Stimulated activated CD8-positive, alpha-beta memory T cell treated with anti-CD3 and anti-CD28 coated beads, Interleukin-7, amount 100 ng/mL, for 48 hours (primary cell): ENCODE measurements at places on chromosomes 12 and 14.

DNA sequence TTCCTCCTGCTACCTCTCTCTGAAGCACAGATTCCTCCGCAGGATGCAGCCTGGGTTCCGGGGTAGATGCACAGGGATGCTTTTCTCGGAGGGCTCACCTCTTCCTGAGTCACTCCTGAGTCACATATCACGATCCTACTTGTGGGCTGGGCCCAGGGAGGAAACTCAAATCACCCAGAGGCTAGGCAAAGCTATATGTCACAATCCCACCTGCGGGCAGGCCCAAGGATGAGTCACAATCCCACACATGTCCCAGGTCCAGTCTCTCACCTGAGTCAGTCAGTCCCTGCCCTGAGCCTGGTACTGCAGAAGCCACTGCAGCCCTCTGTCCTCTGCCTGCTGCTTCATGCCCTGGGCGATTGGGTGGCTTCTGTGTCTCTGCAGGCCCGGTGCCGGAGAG, 149.0 kb upstream of the GSC start:
- DNase-seq, result no peak

DNA sequence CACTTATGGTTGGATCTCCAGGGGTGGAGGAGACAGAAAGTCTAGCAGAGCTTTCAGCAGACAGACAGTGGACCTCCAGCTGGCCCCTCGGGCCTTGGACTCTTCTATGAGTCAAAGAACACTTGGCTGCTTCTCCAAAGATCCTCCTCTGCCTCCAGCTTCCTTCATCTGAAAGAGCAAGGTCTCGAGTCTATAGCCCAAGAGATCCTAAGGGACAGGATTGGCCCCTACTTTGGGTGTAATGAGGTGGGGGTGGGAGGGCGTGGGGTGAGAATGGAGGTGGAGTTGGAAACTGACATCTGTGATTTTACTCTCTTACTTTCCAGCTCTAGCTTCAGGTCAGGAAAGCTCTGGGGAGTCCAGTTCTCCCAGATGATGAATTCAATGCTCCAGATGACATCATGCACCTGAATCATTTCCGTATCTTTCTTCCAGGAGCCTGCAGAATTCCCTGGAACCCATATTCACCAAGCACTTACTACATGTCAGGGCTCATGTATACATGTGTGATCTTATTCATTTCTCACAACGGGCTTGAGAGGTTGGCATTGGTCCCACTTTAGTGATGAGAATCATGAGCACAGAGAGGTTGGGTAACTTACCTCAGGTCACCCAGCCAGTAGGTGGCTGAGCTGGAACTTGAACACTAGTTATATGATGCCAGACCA, 10.2 kb upstream of the PGF start:
- DNase-seq, result no peak

DNA sequence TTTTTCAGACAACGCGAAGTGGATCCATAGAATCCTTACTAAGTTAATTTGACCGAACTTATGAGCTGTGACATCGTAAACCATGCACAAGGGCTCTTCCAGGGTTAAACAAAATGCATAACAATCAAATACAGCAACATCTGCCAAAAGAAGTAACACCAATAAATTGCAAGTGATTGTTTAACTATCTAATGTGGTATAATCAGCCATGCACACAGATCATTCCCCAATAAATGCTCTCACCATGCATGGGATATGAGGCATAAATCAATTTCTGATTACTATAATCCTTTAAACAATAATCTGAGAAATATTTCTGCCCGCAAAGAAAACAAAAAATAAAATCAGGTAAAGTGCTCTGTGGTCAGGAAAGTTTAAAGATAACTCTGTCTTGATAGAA, 7.7 kb upstream of the PLEKHG7 start:
- no peak for DNase-seq

DNA sequence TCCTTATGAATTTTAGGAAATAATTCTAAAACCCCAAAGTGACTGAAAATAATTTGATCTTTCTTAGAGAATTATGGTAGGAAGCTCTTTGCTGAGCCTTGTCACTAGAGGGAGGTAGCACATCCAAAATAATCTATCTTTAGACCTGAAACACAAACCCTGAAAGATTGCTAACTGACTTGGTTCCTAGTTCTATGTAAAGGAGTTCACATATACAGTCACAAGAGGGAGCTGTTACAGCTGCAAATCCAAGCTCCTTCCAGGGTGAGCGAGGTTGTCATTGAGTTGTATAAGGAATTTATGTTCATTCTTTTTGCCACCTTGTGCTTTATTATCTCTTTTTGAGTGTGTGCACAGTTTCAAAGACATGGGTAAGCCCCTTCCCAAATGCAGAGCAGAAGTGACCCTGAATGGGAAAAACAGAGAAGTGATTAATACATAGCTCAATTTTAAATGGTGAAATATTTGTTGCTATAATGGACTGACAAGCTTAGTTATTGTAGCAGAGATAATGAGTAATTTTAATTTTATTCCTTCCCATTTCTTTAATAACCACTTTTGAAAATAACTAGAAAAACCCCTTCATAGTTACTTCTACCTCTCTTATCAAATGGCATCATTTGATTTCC, 387.9 kb downstream of the DAD1 start:
- no peak for DNase-seq

DNA sequence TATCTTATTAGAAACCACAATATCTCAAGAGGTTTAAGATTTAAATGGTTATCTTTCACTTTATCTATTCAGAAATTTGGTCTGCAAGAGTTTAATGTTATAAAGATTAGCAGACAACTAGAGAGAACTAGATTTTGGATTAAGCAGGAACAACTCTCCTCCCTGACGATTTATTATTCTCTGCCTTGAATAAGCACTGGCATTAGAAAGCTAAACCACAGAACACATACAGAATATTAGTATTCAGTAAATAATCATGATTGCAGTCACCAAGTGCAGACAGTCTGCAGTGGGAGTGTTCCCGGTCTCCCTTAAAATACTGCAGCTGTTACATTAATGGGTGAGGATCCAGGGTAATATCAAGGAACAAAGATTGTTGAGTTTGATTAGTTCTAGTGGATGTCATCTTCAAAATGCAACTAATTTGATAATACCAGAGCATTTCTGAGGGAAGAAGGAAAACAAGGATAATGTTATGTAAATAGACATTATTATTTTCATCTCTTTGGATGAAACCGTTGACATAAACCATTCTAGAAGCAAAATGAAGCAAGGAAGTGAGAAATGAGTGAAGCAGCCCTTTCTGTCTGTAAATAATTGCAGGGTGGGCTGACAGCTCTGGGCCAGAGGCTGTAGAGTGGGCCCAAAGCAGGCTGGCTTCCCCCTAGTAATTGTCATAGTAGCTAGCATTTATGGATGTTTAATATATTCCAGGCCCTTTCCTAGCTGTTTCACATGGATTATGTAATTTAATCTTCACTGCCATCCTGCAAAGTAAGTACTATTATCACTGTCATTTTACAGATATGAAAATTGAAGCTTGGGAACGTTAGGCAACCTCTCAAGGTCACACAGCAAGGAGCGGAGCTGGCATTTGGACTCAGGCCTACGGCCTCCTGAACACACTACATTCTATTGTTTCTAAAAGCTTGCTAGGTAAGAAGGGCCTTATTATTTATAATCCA, 79.4 kb downstream of the DYRK2 start:
- no peak for DNase-seq

DNA sequence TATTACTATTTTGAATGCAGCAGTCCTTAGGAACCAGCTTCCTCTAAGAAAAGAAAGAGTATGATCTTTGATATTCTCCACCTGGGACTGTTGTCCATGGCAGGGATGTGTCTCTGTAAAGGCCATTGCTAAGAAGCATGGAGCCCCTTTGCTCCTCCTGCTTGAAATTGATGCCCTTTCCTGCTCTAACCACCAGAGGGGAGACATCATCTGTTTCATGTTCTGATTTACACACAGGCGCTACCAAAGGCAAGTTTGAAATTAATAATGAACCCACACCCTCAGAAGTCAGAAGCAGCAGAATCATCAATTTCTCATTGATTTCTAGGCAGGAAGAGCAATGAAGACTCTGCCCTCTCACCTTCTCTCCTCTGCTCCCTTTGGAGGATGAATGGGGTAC, 253.8 kb downstream of the RMST start:
- no peak for DNase-seq

DNA sequence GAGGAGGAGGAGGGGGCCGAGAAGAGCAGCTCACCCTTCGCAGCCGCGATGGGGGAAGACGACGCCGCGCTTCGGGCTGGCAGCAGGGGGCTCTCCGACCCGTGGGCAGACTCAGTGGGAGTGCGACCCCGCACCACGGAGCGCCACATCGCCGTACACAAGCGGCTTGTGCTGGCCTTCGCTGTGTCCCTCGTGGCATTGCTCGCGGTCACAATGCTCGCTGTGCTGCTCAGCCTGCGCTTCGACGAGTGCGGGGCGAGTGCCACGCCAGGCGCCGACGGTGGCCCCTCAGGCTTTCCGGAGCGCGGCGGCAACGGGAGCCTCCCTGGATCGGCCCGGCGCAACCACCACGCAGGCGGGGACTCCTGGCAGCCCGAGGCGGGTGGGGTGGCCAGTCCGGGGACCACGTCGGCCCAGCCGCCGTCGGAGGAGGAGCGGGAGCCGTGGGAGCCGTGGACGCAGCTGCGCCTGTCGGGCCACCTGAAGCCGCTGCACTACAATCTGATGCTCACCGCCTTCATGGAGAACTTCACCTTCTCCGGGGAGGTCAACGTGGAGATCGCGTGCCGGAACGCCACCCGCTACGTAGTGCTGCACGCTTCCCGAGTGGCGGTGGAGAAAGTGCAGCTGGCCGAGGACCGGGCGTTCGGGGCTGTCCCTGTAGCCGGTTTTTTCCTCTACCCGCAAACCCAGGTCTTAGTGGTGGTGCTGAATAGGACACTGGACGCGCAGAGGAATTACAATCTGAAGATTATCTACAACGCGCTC, 745 bp downstream of the TRHDE start:
- DNase-seq, result no peak

GRCh38 chr12:120980800-120981368, 2.5 kb downstream of the HNF1A start:
- no peak for DNase-seq

GRCh38 chr12:93006471-93007208, 77.5 kb upstream of the EEA1 start:
- no peak for DNase-seq

- DNase-seq, result no peak
Measured at GRCh38 chr12:47249082-47249481, 169.3 kb upstream of the AMIGO2 start.

GRCh38 chr12:9169979-9170634, 38.1 kb downstream of the PZP start:
- no peak for DNase-seq

DNA sequence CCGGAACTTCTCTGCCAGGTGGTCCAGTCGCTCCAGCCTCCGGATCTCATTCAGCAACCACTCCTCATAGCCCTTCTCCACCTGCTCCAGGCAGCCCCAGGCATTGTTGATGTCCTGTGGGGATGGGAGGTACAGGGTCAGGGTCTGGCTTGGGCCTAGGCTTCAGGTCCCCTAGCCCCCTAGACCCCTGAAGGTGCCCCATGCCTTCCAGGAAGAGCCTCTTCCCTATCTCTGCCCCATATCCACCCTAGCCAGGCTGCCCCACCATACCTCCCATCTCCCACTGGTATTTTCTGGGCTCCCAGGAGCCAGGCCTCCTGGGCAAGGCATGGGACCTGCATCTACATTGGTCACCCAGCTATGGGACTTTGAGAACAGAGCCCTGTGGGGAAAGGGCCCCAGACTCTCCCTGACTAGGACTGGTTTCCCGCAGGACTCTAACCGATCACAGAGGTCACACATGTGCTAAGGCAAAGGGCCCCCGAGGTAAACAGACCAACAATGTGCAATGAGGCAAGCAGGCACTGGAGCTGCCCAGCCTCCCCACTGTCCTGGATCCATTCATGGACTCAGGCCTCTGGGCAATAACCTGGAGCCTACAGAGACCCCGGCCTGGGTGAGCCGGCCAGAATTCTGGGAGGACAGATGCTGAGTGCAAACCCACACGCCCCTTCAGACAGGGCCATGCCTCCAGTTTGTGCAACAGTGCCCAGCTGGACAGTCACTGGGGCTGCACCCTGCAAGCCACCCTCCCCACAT, 88.8 kb downstream of the ACTN1 start:
- DNase-seq, result no peak

- DNase-seq, result peak; percentile 17
Measured at GRCh38 chr12:104790296-104791125, 167.6 kb downstream of the SLC41A2 start.
